Neuronal stem cell (in vitro differentiated cells): ENCODE measurements at places on chromosomes 4 and X.

GRCh38 chrX:2370456-2370855 is 130.3 kb downstream of the DHRSX start:
- DNase-seq = no peak

DNA sequence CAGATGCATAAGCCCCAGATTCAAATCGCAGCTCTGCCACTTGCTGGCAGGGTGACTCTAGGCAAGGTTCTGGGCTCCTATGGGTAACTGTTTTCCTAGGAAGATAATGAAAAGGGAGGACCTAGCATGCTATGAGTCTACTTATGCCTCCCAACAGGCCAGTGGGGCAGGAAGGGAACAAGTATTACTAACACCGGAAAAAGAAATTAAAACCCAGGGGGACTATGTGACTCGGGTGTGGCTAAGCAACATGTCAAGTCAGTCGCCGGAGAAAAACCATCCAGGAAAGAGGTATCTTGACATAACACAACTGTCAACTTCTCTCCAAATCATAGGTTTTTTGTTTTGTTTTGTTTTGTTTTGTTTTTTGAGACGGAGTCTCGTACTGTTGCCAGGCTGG is 45.5 kb upstream of the RBPJ start:
- DNase-seq = no peak

DNA sequence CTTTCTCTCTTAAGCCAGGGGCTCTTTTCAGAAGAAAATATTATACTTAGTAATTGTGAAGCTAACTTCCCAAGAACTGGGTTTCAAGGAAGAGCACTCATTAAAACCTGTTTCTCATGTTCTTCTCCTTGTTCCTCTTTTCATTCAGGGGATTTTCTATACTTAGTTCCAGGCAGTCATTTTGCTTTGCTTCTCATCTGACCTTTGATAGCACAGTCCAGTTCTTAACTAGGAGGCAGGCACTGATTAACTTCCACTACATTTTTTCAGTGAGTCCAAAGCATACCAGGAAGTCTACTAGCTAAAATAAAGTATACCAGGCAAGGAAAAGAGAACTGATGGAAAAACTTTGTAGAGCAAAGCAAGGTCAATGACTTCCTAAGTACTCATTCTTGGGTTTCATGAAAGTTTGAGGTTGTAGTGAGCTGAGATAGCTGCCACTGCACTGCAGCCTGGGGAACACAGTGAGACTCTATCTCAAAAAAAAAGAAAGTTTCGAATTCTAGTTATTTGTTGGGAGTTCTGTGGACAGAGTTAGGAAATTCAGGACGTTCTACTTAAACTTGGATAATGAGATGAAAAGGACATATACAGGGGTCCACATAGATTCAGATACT is 190.1 kb upstream of the HS3ST1 start:
- DNase-seq = no peak

DNA sequence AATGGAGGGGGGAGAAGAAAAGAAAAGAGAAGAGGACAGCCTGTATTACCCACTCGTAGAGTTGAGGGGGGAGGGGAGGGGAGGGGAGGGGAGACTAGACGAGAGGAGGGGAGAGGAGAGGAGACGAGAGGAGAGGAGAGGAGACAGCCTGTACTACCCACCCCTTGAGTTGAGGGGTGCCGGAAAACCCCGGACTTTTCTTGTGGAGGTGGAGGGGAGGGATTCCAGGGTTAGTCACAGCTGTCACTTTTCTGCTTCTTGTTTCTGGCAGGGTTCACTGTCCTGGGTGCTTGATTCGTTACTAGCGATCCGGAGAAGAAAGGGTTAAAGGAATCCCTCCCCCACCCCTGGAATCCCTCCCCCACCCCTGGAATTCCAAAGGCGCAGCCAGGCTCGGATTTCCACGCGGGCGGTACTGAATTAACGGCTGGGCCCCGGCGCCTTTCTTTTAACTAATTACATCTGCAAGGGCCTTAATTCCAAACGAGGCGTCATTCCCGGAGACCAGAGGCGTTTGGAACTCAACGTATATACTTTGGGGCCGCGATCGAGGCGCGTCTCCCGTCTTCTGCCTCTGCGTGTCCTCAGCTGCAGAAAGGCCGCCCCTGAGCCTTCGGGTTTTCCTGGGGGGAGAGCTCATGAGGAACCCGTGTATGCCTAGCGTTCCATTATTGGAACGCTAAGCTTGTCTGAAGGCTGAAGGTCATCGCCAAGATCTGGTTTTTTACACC is 20.1 kb upstream of the CSF2RA start:
- DNase-seq = peak; percentile 88

- DNase-seq = no peak
These were observed 17.8 kb downstream of the LAS1L start for GRCh38 chrX:65516756-65517155.
